Heart left ventricle (tissue), 16 donors: ENCODE measurements at places on chromosomes 2 and 18.

GRCh38 chr2:217337771-217338170 lies 477.9 kb upstream of the TNP1 start:
- H3K4me3 ChIP-seq: no peak overlapping the region
- no peaks in the 10 kb centered on the region for H3K36me3 ChIP-seq
- no peak for DNase-seq

- no peaks in the 10 kb centered on the region for H3K27me3 ChIP-seq
- H3K4me1 ChIP-seq: no peaks in the 10 kb centered on the region
- no peak overlapping the region for H3K27ac ChIP-seq
- no peak overlapping the region for H3K4me3 ChIP-seq
Measured at GRCh38 chr18:13321923-13322322, 103.4 kb downstream of the LDLRAD4 start.

DNA sequence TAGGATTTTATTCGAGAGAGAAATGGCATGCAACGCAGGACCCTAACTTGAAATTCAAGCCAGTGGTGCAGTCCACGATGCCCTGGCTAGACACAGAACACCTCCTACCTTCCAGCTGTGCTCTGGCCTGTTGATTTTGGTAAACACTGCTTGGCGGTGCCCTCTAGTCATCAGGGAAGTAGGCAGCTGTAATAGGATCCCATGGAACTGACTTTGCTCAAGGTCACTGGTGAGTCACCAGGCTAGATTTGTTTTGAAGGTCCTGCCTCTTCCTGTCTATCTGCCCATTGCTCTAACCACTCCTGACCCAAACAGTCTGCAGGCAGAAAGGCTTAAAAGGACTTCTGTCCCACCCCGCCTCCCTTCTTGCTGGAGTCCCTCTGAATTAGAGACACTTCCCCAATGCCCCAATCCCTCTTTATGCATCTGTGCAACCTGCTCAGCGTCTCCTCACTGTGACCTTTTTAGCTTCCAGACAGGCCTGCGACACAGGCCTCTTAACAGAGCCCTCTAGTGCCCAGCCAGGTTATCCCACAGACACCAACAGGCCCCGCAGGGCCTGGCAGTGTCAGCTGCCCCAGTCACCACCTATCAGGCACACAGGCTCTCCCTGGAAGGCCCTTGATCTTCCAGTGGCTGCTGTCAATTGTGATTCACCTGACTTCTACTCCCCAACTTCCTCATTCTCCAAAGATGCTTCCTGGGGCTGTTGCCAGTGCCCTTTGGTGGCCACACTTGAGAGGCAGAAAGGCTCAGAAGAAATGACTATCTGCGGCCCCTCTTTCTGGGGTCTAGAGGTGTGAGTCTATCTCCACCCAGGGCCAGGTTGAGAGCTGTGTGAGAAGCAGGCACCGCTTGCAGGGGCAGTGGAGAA lies 5.2 kb downstream of the TMEM127 start:
- H3K4me3 ChIP-seq: peak overlapping the region; percentile 19
- DNase-seq: peak; percentile 80

GRCh38 chr2:211760103-211760502 lies 778.5 kb downstream of the ERBB4 start:
- no peak for DNase-seq
- no peak overlapping the region for H3K27ac ChIP-seq
- H3K27me3 ChIP-seq: no peaks in the 10 kb centered on the region
- no peak overlapping the region for H3K4me3 ChIP-seq

DNA sequence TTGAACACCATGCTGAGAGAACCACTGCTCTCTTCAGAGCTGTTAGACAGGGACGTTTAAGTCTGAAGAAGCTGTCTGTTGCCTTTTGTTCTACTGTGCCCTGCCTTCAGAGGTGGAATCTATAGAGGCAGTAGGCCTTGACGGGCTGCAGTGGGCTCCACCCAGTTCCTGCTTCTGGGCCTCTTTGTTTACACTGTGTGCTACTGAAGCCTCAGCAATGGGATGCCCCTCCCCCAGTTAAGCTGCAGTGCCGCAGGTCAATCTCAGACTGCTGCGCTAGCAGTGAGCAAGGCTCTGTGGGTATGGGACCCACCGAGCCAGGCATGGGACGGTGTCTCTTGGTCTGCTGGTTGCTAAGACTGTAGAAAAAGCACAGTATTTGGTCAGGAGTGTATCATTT lies 162.3 kb upstream of the NXPH2 start:
- DNase-seq: no peak
- no peaks in the 10 kb centered on the region for H3K4me1 ChIP-seq
- no peak overlapping the region for H3K27ac ChIP-seq
- H3K27me3 ChIP-seq: no peaks in the 10 kb centered on the region

- DNase-seq: no peak
- no peak overlapping the region for H3K4me3 ChIP-seq
- no peaks in the 10 kb centered on the region for H3K36me3 ChIP-seq
- H3K4me1 ChIP-seq: no peaks in the 10 kb centered on the region
- no peak overlapping the region for H3K27ac ChIP-seq
Measured at GRCh38 chr2:179915395-179915992, 54.1 kb upstream of the ZNF385B start.

DNA sequence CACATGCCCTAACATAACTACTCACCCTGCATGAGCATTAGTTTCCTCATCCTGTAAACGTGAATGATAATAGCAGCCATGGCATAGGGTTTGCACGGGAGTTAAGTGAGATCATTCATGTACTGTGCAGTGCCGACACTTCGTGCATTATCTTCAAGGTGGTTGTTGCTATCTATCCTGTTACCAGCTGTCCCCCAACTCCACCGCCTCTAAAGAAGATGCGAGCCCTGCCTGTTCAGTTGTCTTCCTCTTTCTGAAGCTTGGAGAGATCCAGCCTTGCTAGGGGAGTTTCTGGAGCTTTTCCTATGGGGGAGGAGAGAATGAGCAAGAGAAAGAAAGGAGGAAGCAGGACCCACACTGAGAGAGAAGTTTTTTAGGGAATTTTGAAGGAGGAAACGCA lies 34.4 kb downstream of the YPEL5 start:
- no peak overlapping the region for H3K27ac ChIP-seq
- H3K27me3 ChIP-seq: no peaks in the 10 kb centered on the region
- peaks cover 10% of the 10 kb centered on the region for H3K4me1 ChIP-seq
- no peaks in the 10 kb centered on the region for H3K36me3 ChIP-seq
- no peak overlapping the region for H3K4me3 ChIP-seq

GRCh38 chr2:152402780-152403759 lies 68.1 kb downstream of the FMNL2 start:
- no peak overlapping the region for H3K4me3 ChIP-seq
- no peak for DNase-seq
- no peaks in the 10 kb centered on the region for H3K27me3 ChIP-seq
- H3K4me1 ChIP-seq: peaks cover 51% of the 10 kb centered on the region
- H3K36me3 ChIP-seq: no peaks in the 10 kb centered on the region
- no peak overlapping the region for H3K27ac ChIP-seq

DNA sequence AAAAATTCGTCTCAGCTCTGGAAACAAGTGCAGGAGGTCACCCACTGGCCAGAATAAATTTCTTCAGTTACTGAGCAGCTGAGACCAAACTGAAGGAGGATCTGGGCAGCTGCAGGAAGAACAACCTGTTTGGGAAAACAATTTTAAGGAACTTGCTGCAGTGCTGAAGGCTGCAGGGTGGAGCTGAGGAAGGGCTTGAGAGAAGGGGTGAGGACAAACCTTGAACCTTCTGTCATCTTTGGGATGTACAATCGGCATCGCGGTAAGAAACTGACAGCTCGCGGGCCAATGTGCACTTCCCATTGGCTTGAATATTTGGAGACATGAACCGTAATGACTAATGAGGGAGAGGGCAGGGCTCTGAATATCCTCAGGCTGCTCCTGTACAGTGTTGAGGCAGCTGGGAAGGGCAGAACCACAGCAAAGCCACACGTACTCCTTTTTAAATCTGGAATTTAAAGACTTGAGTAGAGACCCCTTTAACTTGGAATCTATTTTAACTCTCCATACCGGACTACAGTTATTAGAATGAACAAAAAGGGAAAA lies 90.3 kb downstream of the TACR1 start:
- no peaks in the 10 kb centered on the region for H3K27me3 ChIP-seq
- no peak overlapping the region for H3K4me3 ChIP-seq
- no peak overlapping the region for H3K27ac ChIP-seq
- no peak for DNase-seq
- H3K36me3 ChIP-seq: no peaks in the 10 kb centered on the region
- no peaks in the 10 kb centered on the region for H3K4me1 ChIP-seq

DNA sequence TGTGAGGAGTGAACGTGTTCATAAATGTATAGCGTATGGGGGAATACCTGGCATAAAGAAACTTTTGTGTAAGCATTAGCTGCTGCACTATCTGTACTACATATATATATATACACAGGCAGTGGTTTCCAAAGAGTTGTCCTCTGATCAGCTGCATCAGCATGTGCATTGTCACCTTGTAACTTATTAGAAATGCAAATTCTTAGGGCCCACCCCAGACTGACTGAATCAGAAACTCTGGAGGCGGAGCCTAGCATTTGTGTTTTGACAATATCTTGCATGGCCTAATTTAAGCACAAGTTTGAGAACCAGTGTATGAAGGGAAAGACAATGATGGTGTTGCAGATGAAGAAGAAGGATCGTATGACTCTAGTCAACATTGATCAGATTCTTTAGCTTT lies 299.5 kb downstream of the CCDC102B start:
- DNase-seq: no peak
- no peak overlapping the region for H3K27ac ChIP-seq
- H3K27me3 ChIP-seq: no peaks in the 10 kb centered on the region
- H3K36me3 ChIP-seq: no peaks in the 10 kb centered on the region
- H3K4me1 ChIP-seq: no peaks in the 10 kb centered on the region

DNA sequence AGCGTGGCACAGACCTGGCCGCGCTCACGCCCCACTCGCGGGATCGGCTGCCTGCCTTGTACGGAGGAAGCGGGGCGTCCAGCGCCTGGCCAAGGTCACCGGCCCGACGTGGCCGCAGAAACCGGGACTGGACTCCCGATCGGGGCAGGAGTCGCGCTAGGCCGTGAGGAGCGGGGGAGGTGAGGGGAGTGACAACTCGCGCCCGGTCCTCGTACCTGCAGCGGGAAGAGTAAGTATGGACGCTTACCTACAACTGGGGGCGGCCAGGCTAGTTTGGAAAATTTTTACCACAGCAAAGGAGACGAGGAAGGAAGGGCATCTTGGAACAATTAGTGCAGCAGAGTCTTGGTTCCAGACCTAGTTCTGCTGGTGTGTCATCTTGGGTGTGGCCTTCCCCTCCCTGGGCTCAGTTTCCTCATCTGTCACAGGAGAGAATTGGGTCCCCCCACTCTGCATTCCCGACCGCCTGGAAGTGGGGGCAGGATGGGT lies 693 bp downstream of the UBE2F start:
- peak overlapping the region; percentile 68 for H3K4me3 ChIP-seq
- no peak for DNase-seq
- H3K27ac ChIP-seq: peak overlapping the region; percentile 65
- no peaks in the 10 kb centered on the region for H3K36me3 ChIP-seq

DNA sequence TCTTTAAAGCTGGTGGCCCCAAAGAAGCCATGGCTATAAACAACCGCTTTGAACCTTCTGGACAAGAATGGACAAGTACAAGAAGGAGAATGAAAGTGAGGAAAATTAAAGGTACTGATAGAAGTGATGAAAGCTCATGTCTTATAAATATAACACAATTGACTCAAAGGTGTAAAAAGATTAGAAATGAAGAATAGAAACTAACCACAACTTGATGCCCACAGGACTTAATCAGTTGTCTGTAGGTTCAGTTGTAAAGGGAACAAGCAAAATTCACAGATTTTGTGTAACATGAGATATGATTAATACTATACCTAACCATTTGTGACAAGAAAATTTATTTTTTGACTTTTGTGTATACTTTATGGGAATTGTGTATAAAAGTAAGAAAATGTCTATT lies 135.7 kb downstream of the NUP35 start:
- H3K4me1 ChIP-seq: no peaks in the 10 kb centered on the region
- H3K27me3 ChIP-seq: no peaks in the 10 kb centered on the region
- H3K27ac ChIP-seq: no peak overlapping the region
- no peak for DNase-seq
- H3K4me3 ChIP-seq: no peak overlapping the region
- H3K36me3 ChIP-seq: no peaks in the 10 kb centered on the region

GRCh38 chr2:134458950-134459349 lies 205.1 kb downstream of the MGAT5 start:
- no peaks in the 10 kb centered on the region for H3K36me3 ChIP-seq
- no peaks in the 10 kb centered on the region for H3K4me1 ChIP-seq
- no peaks in the 10 kb centered on the region for H3K27me3 ChIP-seq
- H3K27ac ChIP-seq: no peak overlapping the region
- H3K4me3 ChIP-seq: no peak overlapping the region

DNA sequence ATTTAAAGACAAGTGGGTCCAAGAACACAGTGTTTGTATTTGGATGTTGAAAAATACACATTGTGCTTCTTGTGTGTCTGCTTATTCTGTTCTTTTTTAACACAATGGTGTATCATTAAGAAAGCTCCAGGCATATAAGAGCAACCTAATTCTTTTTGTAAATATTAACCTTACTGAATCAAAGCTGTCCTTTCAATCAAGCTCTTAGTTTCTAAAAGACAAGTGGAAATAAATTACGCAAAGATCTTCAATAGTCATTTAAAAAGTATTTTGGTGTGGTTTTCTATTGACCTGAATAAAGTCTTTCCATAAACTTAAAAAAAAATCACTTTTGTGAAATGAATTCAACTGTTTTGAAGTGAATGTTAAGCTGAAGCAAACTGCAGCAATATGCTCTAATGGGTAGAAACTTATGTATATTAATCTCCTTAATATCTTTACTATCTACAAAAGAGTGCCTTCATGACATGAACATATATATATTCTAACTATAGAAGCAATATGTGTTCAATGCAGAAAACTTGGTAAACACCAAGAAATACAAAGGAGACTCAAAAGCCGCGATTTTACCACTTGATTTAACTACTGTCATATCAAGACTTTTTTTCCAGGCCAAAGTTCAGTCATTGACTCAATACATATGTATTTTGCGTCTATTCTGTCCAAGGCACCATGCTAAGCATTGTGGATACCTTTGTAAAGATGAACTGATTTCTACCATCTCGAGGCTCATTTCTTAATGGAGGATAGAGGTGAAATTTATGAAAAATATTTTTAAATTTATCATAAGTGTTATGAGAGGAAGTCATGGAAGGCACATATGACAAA lies 97.7 kb downstream of the ARHGAP15 start:
- no peak overlapping the region for H3K4me3 ChIP-seq
- no peaks in the 10 kb centered on the region for H3K4me1 ChIP-seq
- no peak for DNase-seq
- no peaks in the 10 kb centered on the region for H3K27me3 ChIP-seq

- peak overlapping the region; percentile 33 for H3K27ac ChIP-seq
- no peaks in the 10 kb centered on the region for H3K27me3 ChIP-seq
- no peaks in the 10 kb centered on the region for H3K4me1 ChIP-seq
- H3K36me3 ChIP-seq: no peaks in the 10 kb centered on the region
- DNase-seq: peak; percentile 48
- H3K4me3 ChIP-seq: no peak overlapping the region
Measured at GRCh38 chr2:37689751-37690150, 18.3 kb upstream of the CDC42EP3 start.
